ENCODE measurements at places on chromosomes 1 and 21.

GRCh38 chr21:17732306-17732705 lies 86.8 kb downstream of the C21orf91 start:
- no peak for DNase-seq

DNA sequence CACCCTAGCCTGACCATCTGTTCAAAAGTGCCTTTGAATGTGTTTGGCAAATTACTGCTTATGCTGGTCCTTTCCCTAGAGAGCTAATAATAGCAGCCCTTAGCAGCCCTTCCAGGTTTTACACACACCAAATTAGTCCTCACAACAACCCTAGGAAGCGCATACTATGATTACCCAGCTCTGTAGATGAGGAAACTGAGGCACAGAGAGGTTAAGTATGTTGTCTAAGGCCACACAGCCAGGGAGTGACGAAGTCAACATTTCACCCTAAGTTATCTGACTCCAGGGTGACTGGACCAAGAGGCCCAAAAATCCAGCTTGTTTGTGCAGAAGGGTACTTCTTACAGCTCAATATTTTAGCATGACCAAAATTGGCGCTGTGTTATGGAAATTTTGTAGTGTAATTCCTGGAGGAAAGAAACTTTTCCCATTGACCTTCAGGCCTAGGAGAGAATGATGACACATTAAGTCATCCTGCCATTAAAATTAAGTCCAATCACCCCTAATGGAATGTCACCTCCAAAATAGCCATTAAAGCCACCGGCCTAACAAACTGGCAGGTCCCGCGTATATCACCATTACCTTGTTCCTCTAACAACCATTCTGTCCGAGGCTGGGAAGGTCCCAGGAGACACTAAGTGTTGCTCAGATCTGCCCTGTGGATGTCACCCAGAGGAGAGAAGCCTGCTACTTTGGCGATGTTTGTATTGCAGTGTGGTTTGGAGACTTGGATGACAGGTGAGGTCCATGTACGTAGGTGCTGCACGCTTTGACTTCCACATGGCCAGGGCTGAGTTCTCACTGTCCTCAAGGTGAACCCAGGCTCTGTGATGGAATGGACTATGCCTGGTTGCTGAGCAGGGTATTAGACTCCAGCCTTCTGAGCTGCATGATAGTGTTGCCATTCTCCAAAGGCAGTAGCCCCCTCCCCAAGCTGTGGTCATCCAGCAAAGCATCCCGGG lies 258.3 kb downstream of the TOMM20 start:
- peak; percentile 45 for DNase-seq

- no peak for DNase-seq
Measured at GRCh38 chr1:95380909-95381308, 146.9 kb downstream of the RWDD3 start.

DNA sequence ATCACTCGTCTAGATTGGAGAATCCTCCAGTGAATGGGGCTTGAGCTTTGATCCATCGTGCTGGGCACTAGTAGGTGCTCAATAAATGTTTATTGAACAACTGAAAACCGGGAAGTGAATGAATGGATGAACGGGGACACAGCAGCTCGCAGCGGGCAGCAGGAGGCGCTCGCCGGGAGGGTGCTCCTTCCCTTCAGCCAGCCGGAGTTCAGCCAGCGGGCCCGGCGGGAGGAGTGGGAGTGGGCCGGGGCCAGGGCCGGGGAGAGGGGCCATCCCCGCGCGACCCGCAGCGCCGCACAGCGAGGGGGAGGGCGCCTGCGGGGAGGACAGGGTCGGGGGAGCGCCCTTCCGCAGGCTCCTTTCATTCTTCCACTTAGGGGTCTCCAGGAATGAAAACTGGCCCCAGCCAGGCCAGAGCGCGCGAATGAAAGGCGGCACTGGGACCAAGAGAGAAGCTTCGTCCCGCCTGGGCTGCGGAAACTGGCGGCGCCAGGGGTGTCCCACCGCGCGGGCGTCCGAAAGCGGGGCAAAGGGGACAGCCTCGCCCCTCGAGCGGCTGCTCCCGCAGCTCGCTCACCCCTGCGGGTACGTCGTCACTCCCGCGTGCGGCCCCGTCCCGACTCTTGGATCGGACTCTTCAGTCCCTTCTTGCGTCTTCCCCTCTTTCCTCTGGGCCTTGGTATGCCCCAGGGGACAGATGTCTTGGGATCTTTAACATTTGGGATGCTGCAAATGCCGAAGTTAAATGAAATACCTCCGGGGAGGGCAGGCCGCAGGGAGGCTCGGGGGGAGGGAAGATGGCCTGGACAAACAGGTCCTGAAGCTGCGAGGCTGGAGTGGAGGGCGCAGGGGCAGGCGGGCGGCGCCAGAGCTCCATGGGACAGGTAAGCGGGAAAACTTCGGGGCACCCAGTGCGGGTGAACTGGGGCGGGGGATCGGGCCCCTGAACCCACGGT lies 3.6 kb upstream of the INAVA start:
- no peak for DNase-seq

DNA sequence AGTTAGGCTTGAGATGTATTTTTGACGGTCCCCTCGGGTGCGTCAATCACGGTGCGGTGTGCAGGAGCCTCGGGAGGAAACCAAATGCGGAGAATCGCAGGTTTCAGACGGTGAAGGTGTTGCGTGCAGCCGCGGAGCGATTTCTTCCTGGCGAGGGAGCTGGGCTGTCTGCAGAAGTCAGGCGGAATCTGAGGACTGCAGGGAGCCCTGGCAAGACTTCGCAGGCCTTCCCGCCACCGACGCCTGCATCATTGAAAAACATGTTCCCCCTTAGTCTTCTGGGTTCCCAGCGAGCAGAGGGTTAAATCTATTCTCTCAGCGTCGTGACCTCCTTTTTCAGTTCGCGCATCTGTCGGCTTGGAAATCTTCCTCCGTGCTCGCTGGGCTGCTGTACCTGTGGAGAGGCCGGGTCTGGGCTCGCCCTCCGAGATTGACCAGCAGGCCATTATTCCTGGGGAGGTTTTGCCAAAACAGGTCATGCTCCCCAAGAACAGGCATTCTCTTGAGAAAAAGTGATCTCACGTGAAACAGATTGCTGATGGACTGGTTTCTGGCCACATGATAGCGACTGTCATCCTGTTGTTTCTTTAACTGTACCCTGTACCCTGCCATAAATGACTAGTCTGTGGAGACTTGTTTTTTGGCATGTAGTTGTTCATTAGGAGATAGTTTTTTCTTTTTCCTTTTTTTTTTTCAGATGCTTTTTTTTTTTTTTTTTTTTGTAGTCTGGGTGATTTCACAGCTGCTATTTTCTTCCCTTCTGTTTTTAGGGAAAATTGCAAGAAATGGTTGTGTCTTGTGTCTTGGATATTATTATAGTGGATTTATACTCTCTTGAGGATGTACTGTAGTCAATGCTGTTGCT lies 894 bp downstream of the EPB41 start:
- peak; percentile 70 for DNase-seq

- no peak for DNase-seq
Measured at GRCh38 chr1:11800756-11801433, 4.9 kb downstream of the MTHFR start.

GRCh38 chr1:44544960-44545359 lies 129.3 kb downstream of the TMEM53 start:
- no peak for DNase-seq

DNA sequence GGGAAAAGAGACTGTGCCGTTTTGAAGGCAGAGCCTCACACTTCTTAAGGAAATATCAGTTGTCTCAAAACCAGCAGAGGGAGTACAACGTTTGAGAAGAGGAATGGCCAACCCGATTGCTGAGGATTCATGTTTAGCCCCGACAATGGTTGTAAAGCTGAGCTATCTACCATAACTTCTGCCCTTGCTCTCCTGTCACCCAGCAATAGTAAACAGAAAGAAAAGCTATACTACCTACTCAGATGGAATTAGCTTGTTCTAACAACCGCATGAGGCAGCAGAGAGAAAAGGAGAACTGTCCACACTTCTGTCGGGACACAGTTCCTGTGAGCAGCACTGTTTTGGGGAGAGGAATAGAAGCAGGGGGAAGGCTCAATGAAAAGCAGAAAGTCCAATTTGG lies 91.2 kb downstream of the SLC45A1 start:
- peak; percentile 46 for DNase-seq

All from NB4 (cell line).